ENCODE measurements at places on chromosomes 5 and 9.

DNA sequence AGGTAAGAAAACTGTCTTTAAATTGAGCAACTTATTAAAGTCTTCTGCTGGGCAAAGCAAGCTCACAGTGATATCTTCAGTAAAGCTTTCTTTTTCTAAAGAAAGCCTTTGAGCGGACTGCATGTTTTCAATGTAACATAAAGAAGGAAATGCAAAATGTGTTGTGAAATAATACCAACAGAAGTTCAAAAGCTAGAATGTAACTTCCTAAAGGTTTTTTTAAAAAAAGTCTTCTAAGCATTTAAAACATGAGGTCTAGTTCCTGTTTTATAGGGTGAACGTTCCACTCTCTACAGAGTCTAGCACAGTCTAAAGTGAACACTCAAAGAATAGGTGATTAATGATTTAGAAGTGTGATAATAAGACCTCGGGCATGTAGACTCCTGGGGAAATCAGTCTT lies 62.9 kb downstream of the DENND1A start:
- no peak for DNase-seq

DNA sequence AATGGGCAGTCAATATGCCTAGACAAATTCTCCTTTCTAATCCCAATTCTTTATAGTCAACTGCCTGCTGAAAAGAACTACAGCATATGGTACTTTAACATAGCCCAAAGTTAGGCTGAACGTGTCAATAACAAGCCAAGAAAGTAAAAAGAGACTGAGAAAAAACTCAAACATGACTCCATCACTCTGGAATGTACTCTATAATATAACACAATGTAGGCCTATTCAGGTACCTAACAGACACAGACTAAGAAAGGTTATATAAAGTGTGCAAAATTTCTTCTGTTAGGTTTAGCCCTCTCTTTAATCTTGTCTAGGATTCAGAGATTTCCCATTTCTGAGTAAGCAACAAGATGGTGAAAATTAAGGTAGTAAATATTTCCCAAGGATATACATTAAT lies 209.7 kb upstream of the PRR16 start:
- DNase-seq, result no peak

DNA sequence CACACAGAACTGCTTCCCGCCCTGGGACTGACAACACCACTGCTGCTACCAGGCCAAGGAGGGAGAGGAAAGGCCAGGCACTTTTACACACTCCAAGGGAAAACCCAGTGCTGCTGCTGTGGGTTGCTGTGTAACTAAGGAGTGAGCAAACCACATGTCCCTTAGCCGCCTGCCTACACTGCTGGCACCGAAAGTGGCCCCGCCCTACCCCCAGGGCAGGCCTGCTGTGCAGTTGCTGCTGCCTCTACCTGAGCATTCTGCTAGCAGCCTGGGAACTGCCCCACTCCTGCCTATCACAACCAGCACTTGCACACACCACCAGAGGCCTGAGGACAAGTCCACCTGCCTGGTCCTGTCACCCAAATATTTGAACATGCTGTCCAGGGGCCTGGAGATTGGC lies 740.9 kb downstream of the DTWD2 start:
- DNase-seq, result no peak

GRCh38 chr9:123283048-123283408 lies 14.6 kb upstream of the STRBP start:
- no peak for DNase-seq
